ENCODE measurements at places on chromosomes 12 and 14. TPM values are rescaled to one million over a fixed set of nuclear protein-coding genes. Genes with fewer than 3 reads are reported as not detected.

DNA sequence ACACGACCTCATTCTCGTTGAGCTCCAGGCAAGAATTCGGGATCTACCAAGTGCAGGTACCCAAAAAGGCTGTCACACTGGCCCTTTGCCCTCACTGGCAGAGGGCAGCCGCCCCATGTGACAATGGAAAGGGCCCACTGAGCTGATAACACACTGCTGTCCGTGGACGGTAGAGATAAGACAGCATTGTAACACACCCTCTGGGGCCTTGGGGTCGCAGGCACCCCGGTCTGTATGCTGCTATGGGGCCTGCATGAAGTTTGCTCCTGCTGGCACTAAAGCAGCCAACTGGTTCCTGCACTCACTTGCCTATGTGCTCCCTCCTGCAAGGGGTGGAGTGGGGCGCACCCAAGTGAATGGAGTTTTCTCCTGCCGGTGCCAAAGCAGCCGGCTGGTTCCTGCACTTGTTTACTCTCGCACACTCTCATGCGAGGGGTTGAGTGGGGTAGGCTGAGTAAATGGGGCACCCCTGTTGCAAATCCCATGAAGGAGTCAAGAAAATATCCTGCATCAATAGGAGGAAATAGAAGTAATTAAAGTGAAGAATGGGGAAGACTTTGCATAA, 477.9 kb downstream of the ATP23 start:
- peaks cover 4% of the 10 kb centered on the region for H3K4me1 ChIP-seq
- H3K27ac ChIP-seq, result no peak overlapping the region
- no peak for DNase-seq

- peak overlapping the region; percentile 9 for H3K27ac ChIP-seq
- no peak overlapping the region for H3K4me3 ChIP-seq
- no peaks in the 10 kb centered on the region for H3K36me3 ChIP-seq
- H3K4me1 ChIP-seq, result no peaks in the 10 kb centered on the region
- no peak for DNase-seq
- no peaks in the 10 kb centered on the region for H3K27me3 ChIP-seq
These were observed 49.2 kb upstream of the BCAT1 start for GRCh38 chr12:24997970-24998582.

DNA sequence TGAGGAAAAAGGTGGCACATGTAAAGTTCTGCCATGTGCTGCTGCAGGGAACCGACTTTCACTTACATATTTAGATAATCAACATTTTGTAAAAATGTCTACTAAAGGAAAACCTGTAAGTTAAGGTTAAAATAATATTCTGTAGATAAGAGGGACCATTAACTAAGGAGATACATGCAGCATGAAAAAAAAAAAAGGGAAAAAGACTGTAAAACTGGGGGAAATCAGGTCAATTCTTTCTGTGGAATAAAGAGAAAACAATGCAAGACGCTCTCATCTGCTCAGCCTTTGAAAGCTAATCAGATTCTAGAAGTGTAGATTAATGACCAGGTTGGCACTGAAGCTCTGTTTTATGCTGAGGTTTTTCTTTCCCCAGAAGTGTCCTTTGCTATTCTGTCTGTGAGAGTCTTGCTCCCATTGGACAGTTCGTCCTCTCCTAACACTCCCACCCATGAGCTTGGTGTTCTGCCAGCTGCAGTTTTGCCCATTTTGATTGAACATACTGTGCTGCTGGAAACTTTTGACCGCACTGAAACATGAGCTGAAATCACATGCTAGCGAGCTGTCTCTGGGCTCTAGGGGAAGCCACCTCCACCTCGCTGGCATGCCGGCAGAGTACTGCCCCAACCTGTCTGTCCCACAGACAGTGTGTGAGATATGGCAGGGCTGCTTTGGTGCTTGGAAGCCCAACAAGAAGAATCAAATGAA, 39.7 kb downstream of the PPTC7 start:
- no peaks in the 10 kb centered on the region for H3K36me3 ChIP-seq
- H3K27me3 ChIP-seq, result no peaks in the 10 kb centered on the region
- H3K4me1 ChIP-seq, result peaks cover 58% of the 10 kb centered on the region
- H3K4me3 ChIP-seq, result no peak overlapping the region

DNA sequence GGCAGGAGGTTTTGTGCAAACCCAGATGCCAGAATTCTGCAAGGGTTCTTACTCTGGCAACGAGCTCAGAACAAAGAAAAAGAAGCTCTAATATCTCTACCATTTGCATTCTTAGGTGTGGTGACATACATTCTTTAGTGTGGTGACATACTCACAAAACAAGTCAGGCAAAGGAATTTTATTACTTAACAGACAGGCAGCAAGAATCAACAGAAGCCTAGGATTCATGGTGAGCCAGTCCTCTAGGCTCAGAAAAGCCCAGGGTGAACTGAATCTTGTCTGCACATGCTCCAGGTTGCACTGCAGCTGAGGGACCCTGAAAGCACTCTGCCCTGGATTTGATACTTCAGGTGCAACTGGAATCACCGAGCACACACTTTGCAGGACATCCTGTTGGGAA, 122.4 kb upstream of the PTPRQ start:
- H3K27me3 ChIP-seq, result no peaks in the 10 kb centered on the region
- no peaks in the 10 kb centered on the region for H3K36me3 ChIP-seq
- no peak overlapping the region for H3K27ac ChIP-seq
- DNase-seq, result no peak

DNA sequence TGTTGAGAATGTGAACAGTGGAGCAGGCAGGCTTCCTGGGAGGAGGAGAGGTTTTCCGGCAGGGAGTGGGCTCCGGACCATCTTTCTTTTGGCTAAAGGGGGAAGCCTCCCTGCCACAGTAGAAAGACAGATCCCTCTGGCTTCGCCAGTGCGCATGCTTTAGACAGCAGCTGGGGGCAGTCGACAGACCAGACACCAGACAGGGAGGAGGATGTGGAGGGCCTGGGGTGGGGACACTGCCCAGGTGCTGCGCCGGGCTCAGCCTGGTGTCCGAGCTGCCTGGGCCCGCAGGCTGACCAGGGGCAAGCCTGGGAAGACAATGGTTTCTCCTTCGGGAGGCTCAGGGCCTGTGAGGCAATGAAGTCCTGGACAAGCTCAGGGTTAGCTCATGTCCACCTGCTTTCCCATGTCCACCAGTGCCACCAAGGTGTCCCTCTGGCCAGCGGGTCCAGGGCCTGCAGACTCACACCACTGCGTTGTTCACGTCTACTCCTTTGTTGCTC, 67.3 kb downstream of the PRIMA1 start:
- H3K27me3 ChIP-seq, result no peaks in the 10 kb centered on the region
- no peak overlapping the region for H3K4me3 ChIP-seq
- no peaks in the 10 kb centered on the region for H3K4me1 ChIP-seq
- DNase-seq, result peak; percentile 53

DNA sequence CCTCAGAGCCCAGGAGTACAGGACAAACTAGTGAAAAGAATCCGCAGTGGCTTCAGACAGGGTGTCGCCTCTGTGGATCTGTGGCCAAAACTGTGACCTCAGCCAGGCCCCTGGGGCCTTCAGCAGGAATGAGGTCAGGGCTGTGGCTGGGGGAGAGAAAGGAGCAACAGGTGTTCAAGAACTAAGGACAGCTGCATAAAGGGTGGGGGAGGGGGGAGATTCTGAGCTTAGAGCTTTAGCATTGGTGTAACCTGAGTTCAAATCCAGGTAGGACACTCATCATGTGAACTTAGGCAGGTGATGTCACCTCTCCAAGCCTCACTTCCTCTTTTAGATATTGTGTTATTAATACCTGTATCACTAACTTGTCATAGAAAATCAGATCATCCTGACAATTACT, 40.9 kb upstream of the CORO1C start:
- H3K4me3 ChIP-seq, result no peak overlapping the region
- H3K4me1 ChIP-seq, result peaks cover 51% of the 10 kb centered on the region
- peak overlapping the region; percentile 71 for H3K27ac ChIP-seq
- no peak for DNase-seq

- no peaks in the 10 kb centered on the region for H3K4me1 ChIP-seq
- H3K36me3 ChIP-seq, result no peaks in the 10 kb centered on the region
- no peak overlapping the region for H3K27ac ChIP-seq
- DNase-seq, result no peak
These were observed 279.3 kb downstream of the DUSP6 start for GRCh38 chr12:89073027-89073398.

GRCh38 chr14:100454437-100454836, 131.3 kb downstream of the SLC25A47 start:
- H3K27me3 ChIP-seq, result no peaks in the 10 kb centered on the region
- H3K4me1 ChIP-seq, result no peaks in the 10 kb centered on the region
- no peak overlapping the region for H3K27ac ChIP-seq

DNA sequence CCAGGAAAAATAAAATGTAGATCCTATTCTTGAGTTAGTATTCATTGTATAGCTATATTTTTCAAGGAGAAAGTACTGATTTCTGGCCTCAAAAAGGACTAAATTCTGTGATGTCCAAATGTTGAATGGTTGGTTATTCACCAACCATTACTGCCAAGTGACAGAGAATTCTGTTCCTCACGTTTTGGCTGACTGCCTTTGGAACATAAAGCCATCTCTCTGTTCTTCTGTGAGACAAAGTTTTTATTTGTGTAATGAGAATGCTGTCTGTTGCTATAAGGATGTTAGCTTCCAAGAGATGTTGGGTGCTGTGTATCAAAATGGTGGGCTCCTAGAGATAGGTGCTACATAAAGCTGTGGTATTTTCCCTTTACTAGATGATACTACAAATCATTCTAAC, 9.3 kb downstream of the ZNF410 start:
- H3K4me1 ChIP-seq, result no peaks in the 10 kb centered on the region
- no peak overlapping the region for H3K4me3 ChIP-seq
- H3K27ac ChIP-seq, result no peak overlapping the region

DNA sequence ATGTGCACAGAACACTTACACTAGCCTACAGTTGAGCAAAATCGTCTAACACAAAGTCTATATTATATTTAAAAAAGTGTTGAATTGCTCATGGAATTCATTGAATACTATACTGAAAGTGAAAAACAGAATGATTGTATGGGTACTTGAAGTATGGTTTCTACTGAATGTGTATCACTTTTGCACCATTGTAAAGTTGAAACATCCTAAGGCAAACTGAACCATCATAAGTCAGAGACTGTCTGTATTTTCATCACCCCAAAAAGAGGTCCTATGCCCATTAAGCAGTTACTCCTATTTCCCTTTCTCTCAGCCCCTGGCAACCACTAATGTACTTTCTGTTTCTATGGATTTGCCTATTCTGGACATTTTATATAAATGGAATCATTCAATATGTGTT, 4.4 kb upstream of the AMIGO2 start:
- no peak overlapping the region for H3K4me3 ChIP-seq
- no peaks in the 10 kb centered on the region for H3K36me3 ChIP-seq
- no peak overlapping the region for H3K27ac ChIP-seq

DNA sequence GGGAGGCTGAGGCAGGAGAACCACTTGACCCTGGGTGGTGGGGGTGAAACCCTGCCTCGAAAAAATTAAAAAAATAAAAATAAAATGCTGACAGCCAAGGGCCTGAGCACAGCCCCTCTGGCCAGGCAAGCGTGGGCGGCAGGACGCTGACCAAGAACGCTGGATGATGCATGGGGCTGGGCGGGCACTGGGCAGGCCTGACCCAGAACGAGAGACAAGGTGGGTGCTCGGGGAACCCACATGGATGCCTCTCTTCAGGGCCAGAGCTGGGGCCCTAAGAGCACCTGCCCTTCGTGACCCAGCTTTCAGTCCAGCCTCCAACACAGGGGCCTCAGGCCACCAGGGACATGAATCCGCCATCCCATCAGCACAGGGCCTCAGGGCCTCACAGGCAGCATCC, 11.3 kb downstream of the GALNT9 start:
- no peaks in the 10 kb centered on the region for H3K36me3 ChIP-seq
- H3K4me3 ChIP-seq, result no peak overlapping the region
- DNase-seq, result no peak
- H3K4me1 ChIP-seq, result peaks cover 11% of the 10 kb centered on the region
- peaks cover 32% of the 10 kb centered on the region for H3K27me3 ChIP-seq

GRCh38 chr12:49867570-49868341, 24.9 kb upstream of the BCDIN3D start:
- peak overlapping the region; percentile 49 for H3K27ac ChIP-seq
- H3K36me3 ChIP-seq, result no peaks in the 10 kb centered on the region
- H3K4me1 ChIP-seq, result no peaks in the 10 kb centered on the region
- H3K4me3 ChIP-seq, result no peak overlapping the region

- H3K27me3 ChIP-seq, result no peaks in the 10 kb centered on the region
- H3K4me3 ChIP-seq, result no peak overlapping the region
- no peak for DNase-seq
- H3K27ac ChIP-seq, result no peak overlapping the region
These were observed 94.0 kb upstream of the FAR2 start for GRCh38 chr12:29054858-29055663.

GRCh38 chr12:53532524-53533445, 25.5 kb upstream of the NPFF start:
- H3K27ac ChIP-seq, result no peak overlapping the region
- no peaks in the 10 kb centered on the region for H3K27me3 ChIP-seq
- H3K4me3 ChIP-seq, result no peak overlapping the region
- DNase-seq, result no peak
- H3K36me3 ChIP-seq, result peaks cover 68% of the 10 kb centered on the region
- peaks cover under 1% of the 10 kb centered on the region for H3K4me1 ChIP-seq

The HOXC13 gene
- not detected for total RNA-seq

The SIX6 gene
- not detected for total RNA-seq

The TAS2R46 gene
- total RNA-seq, result 2.5 TPM

The ANKRD33 gene
- total RNA-seq, result not detected

The SPX gene
- total RNA-seq, result 0.99 TPM

The LRRC43 gene
- not detected for total RNA-seq

The RBP5 gene
- total RNA-seq, result not detected

The KCNC2 gene
- 0.71 TPM for total RNA-seq

The RNASE2 gene
- total RNA-seq, result not detected

The ADSS1 gene
- total RNA-seq, result 5.3 TPM

All from sigmoid colon (tissue), 7 donors.